ENCODE measurements at places on chromosomes 7 and 10. TPM values are rescaled to one million over a fixed set of nuclear protein-coding genes. Genes with fewer than 3 reads are reported as not detected.

CDK1 gene
- total RNA-seq, result 9.0 TPM

PHYHIPL gene
- total RNA-seq, result 0.70 TPM

PPP1R9A gene
- total RNA-seq, result 4.1 TPM

GGCT gene
- 25.6 TPM for total RNA-seq

SVIL gene
- 136 TPM for total RNA-seq

WDR86 gene
- not detected for total RNA-seq

NCF1 gene
- not detected for total RNA-seq

IFIT1 gene
- 4.4 TPM for total RNA-seq

SLC18A3 gene
- total RNA-seq, result not detected

RNLS gene
- total RNA-seq, result 5.1 TPM

CPA5 gene
- total RNA-seq, result not detected

- no peak for DNase-seq
Measured at GRCh38 chr10:48894911-48895802, 44.5 kb downstream of the LRRC18 start.

GRCh38 chr7:50590535-50590934 is 25.3 kb upstream of the DDC start:
- no peak for DNase-seq

DNA sequence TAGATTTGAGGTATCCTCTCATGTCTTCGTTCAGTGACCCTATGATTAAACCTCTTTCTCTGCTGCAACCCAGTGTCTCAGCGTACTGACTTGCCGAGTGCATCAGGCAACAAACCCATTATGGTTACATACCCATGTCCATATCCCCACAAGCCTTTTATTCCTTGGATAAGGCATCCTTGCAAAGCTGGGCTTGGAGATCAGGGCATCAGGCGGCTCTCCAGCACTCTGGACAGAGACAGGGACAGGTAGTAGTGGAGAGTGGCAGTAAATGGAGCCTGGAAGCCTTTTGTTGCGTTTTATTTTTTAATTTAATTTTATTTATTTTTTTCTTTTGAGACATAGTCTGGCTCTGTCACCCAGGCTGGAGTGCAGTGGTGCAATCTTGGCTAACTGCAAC is 32.0 kb upstream of the NPFFR1 start:
- DNase-seq, result peak; percentile 26

- no peak for DNase-seq
Measured at GRCh38 chr7:152076324-152076821, 50.9 kb downstream of the GALNT11 start.

DNA sequence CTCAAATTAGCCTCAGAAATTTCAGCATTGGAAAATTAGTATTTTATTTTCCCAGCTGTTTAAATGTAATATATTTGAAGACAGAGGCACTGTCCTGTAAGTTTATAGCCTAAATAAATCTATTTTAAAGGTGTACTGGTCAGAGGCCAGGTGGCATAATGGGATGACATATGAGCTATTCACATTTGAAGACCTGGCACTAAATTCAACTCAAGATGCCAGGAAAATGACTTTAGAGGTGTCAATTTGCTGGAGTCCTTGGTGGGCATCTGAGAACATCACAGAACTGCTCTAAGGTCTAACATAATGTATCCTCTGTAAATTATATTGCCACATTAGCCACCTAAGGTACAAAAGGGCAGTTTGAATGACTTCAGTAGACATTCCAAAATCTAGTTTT is 348.9 kb upstream of the BMPER start:
- no peak for DNase-seq

DNA sequence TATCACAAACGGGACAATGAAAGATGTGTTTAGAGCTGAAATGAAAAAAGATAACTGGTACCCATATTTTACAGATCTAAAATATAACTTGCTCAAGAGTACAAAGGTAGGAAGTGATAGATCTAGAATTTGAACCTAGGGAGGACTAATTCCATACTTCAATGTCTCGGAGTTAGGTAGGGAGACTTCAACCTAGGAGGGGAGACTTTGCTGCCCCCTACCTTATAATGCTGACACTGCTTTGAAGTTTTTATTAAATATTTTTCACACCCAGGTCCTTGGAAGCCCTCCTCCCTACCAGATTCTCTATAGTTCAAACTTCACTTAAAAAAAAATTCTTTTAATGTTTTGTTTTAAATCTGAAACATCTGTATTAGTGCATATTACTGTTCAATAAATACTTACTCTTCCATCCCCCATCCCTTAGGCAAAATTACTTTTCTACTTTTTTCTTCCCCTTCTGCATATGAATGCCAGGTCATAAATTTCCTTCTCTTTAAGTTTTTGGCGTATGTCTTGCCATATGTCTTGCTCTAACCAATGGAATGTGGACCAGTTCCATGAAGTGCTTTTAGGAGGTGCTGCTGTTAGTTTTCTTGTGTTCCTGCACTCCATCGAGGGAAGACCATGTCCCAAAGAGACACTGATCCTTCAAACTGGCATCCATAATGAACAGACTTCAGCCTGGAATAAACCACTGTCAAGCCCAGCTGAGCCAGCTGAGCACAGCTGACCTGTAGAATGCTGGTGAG is 57.8 kb downstream of the MICU1 start:
- no peak for DNase-seq

DNA sequence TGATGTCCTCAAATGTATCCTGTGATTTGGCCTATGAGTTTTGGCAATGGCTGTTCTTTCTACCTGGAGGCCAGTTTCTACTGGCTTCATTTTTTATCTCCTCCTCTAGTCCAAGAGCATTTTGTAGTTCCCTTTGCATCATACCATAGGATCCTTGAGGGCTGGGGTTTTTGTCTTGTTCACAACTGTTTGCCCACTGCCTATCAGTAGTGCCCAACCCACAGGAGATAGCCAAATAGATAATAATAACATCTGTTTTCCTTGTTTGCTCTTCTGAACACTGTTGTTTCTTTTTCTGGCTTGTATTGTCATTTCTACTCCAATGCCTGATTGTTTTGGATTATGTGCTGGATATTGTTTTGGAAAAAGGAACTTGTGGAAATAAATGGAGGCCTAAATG is 3.4 kb downstream of the CDK1 start:
- DNase-seq, result no peak

- no peak for DNase-seq
Measured at GRCh38 chr10:72038458-72039001, 49.8 kb downstream of the SPOCK2 start.

DNA sequence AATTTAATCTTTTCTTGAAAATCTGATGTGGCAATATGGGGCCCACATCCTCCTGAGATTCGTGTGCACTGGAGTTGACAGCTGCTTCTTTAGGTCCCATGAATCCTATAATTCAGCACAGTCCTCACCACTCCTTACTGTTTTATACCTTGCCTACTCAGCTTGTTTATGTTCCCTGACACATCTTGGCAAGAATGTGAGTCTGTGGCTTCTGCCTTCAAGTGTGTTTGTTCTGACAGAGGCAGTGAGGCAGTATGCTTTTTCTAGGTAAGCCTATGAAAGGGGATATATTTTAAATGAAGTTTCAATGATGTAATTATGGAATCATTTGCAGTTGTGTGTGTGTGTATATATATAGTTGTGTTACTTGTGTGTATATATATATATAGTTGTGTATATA is 106.4 kb downstream of the AMPH start:
- DNase-seq, result no peak

DNA sequence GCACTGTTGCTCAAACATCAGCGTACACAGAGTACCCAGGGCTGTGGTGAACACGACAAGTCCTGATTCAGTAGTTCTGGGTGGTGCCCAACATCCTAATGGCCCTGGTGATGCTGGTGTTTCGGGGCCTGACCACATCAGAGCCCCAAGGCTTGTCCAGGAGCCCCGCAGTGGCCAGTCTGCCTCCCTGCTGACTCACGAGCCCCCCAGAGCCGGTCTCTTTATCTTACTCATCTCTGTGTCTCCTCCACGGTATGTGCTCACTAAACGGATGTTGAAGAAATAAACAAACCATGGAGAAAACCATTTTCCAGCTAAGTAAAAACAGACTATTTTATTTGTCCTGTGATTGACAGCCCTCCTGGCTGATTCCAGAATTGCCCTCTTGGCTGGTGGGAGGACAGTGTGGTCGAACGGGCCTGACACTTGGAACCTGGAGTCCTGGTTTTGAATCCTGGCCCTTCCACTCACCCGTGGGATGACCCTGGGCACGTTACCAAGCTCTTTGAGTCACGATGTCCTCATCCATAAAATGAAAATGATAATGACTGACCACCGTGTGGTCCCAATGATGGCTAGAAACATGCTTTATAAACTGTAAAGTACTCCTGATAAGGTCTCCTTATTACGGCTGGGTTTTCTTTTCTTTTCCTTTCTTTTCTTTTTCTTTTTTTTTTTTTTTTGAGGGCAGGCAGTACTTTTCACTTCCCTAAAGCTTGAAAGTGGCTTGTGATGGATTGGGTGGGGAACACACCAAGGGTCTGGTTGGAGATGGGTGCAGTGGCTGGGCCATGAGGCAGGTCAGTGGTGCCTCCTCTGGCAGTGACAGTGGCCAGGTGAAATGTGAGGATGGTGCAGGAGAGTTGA is 5.7 kb downstream of the HIP1 start:
- no peak for DNase-seq

- DNase-seq, result peak; percentile 85
Measured at GRCh38 chr7:157271315-157271990, 65.4 kb upstream of the DNAJB6 start.

- DNase-seq, result no peak
Measured at GRCh38 chr10:6678211-6678803, 98.2 kb upstream of the PRKCQ start.

- no peak for DNase-seq
Measured at GRCh38 chr10:123390874-123391273, 236.7 kb downstream of the BUB3 start.

GRCh38 chr7:57425969-57426628 is 23.9 kb upstream of the ZNF716 start:
- no peak for DNase-seq

- DNase-seq, result no peak
Measured at GRCh38 chr10:70293169-70293843, 9.5 kb upstream of the NPFFR1 start.

DNA sequence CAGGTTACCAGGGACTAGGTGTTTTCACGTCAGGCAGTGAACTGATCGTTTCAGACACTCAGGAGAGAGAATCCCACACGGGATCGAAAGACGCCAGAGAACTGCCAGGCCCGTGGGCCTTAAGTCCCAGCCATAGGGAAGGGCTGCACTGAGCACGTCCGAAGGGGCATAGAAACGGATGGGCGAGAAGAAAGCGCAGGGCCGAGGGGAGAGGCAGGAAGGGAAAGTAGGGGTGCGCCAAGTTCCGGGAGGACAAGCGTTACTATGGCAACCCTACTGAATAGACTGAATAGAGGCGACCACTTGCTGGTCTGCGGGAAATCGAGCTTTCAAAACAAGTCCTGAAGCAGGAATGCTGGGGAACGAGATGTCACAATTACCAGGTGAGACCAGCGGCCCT is 421.3 kb upstream of the NUPR2 start:
- no peak for DNase-seq

GRCh38 chr10:124874-125273 is 10.4 kb upstream of the ZMYND11 start:
- DNase-seq, result no peak

DNA sequence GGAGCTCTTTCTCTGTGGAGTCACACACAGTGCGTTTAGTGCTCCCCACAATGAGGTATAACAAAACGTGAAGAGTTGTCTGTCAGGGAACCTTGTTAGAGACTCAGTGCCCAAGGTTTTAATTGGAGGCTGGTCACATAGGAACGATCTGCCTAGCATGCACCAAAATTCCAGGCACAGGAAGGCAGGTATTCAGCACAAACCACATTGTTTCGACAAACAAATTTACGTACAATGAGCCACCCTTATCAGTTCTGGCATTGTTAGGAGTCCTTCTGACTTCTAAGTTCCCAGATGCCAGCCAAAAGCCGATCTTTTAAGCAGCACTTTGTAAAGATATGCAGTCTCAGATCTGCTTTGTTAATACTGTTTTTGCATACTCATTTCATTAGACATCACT is 414.2 kb upstream of the MTPN start:
- DNase-seq, result no peak

GRCh38 chr7:12025246-12025645 is 185.8 kb upstream of the TMEM106B start:
- DNase-seq, result no peak

DNA sequence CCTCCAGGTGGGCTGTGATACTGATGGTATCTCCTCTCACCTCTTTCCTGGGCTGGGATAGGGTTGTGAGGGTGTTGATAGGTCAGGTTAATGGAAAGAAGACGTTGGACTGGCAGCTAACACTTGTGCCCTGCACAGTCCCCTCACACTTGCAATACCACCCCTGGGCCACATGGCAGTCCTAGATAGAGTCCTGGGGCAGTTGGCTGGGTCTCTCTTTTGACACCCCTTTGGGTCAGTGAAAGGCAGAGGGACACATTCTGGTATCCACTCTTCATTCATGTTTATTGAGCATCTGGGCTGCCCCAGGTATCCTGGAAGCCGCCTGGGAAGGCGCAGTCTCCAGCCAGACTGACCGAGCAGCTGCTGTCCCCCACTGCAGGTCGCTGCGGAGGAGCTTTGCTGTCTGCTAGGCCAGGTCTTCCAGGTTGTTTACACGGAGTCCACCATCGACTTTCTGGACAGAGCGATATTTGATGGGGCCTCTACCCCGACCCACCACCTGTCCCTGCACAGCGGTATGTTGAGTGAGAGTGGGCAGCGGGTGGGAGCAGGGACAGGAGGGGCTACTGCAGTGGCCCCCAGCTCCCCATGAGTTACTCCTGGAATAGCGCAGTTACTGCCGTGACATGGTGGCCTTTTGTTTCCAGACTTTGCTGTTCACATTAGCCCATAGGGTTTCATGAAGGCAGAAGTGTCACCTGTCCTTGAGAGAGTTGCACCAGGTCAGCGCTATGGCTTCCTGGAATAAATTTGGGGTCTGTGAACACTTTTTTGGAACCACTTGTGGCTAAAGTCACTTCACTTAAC is 19.1 kb downstream of the NACAD start:
- no peak for DNase-seq

- DNase-seq, result no peak
Measured at GRCh38 chr7:104895522-104896236, 118.3 kb upstream of the KMT2E start.

DNA sequence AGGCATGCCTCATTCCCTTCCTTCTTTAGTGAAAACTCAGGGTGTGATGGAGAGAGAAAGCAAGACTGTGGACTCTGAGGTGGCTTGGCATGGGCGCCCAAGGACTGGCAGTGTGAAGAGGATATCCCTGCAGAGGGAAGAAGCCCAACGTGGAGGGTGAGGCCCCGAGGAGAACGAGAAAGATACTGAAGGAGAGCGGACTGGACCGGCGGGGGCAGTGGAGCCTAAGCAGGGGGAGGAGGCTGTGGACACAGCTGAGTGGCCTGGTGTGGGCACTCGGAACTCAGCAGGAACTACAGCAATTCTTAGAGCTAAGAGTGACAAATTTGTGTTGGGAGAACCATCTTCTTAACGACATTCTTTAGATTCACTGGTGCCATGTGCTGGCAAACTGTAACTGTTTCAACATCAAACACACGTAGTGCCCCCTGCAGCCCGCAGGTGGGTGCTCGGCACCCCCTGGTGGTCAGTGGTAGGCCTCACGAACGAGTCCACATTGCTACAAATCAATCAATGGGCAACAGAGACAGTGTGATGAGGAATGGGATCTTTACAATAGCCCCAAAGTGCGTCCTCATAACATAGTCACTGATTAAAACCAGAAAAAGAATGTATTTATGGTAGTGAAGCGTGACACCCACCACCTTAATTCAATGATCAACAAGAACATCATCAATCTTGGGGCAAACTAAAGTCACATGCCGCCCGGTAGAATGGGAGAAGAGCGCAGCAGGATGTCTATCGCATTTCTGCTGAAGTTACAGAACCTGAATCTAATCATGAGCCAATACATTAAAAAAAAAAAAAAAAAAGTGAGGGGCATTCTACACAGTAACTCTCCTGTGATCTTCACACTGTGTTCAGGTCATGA is 2.0 kb upstream of the SFTPA1 start:
- DNase-seq, result no peak

All from chondrocyte (in vitro differentiated cells).